ENCODE measurements at places on chromosomes 12 and 14.

GRCh38 chr14:104580961-104581360, 1.4 kb downstream of the C14orf180 start:
- no peak for DNase-seq

GRCh38 chr12:27500546-27500945, 23.5 kb upstream of the PPFIBP1 start:
- DNase-seq: no peak

GRCh38 chr12:131003716-131004045, 50.0 kb downstream of the ADGRD1 start:
- DNase-seq: no peak

- no peak for DNase-seq
These were observed 17.0 kb downstream of the SSPN start for GRCh38 chr12:26212396-26212795.

DNA sequence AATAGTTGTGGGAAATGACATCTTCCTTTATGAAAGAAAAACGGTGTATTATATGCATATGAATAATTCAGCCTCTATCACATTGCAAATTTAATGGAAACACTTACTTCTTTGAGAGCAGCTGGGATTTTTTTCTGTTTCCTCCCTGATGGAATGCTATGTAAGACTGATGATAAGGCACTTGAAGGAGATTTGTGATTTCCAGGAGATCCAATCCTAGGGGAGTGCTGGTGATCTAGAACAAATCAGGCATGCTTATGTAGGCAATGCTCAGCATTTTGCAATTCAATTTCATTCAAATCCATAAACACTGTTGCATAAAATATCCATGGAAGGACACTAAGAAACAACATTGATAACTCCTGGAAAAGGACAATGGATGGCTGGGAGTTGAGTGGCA, 16.0 kb upstream of the NR2C1 start:
- DNase-seq: no peak

GRCh38 chr12:98446682-98447081, 68.7 kb upstream of the TMPO start:
- DNase-seq: no peak

- DNase-seq: no peak
These were observed 162.8 kb upstream of the SLC38A2 start for GRCh38 chr12:46535376-46535775.

DNA sequence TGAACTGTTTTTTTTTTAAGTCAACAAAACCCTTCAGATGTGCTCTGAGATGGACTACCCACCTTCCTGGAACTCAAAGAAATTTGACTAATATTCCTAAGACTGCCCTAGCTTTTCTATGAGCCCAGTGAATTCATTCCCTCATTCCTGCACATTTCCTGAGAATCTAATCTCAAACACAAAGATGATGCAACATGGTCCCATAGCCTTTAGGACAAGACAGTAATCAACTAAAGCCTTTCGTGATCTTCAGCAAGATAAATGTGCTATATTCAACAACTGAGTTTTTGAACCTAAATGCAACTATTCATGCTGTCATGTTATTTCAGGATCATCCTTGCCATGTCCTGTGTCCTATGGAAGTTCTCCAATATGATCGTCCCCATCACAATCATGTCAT, 5.0 kb downstream of the SETD3 start:
- DNase-seq: no peak

DNA sequence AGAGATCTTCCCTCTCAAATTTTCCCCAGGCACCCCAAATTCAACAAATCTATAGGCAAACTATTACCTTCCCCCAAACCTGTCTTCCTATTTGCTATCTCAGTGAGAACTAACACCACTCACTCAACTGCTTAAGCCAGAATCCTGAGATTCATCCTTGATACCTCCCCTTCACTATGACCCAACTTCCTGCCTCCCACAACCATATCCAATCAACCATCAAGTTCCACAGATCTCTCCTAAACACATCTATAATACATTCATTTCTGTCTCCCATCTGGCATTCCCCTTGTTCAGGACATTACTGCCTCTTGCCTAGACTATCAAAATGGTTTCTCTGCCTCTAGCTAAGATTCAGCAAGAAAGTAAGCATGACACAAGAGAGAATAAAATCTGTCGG, 21.3 kb downstream of the YAF2 start:
- DNase-seq: no peak

DNA sequence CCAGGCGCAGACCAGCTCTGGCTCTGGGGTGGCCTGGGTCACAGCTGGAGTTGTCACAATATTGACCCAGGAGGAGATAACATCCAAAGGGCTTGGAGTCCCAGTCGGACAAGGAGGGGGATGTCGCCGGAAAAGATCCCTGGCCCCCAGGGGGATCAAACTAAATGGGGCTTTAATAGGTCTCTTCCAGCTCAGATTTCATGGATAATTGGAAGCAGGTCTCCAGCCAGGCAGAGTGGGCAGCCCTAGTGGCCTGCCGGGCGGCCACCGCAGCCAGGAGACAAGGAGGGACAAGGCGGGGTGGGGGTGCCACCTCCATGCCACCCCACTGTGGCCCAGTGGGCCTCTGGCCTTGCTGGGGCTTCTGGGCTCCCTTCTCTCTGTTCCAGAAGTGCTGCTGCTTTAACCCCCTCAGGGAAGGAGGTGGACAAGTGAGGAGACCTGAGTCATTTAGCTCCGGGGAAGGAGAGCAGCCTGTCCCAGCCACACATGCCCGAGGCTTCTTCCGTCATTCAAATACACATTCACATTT, 23.1 kb upstream of the PGF start:
- DNase-seq: no peak

GRCh38 chr14:103347091-103347815, 13.2 kb downstream of the EIF5 start:
- DNase-seq: no peak

DNA sequence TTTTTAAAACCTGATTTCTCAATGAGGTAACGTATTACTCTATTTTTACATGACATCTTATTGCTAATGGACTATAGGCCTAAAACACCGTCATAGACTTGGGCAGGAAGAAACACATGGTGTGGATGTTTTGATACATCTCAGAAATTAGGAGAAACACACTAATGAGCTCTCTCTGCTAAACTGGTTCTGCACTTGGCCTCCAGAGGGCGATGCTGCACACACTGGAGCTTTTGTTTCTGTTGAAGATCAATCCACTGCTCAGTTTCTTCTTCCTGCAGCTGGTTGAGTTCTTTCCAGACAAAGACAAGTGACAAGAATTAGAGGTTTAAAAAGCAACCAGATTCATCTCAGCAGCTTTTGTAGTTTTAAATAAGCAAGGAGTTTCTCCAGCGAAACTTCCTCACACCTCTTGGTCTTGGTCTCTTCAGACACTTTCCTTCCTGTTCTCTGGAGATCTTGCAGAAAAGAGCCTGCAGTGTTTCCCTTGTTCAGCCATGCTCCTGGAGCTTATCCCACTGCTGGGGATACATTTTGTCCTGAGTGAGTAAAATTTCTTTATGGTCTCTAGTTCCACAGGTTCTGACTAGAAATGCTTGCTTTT, 178.5 kb upstream of the OR4E1 start:
- peak; percentile 35 for DNase-seq
